A549 treated with dexamethasone at 1 μM for 4 hours (cell line): ENCODE measurements at places on chromosomes 11 and 22. TPM values are rescaled to one million over a fixed set of nuclear protein-coding genes. Genes with fewer than 3 reads are reported as not detected.

MARK2 gene
- total RNA-seq = 23.4 to 37.2 TPM (median 35.6 TPM) in 5 replicates

B3GAT1 gene
- total RNA-seq = 0.03 TPM in 1 of 5 replicates, not detected in the others

ZBED5 gene
- 14.8 to 22.6 TPM (median 20.7 TPM) in 5 replicates for total RNA-seq

ANGPTL5 gene
- 0.07 to 0.22 TPM (median 0.11 TPM) in 5 replicates for total RNA-seq
